HCT116 (cell line): ENCODE measurements at places on chromosomes 6 and 20.
A peak's percentile ranks its signal among the peaks of the same experiment; 100 is the strongest.

GRCh38 chr6:98925831-98926230, 21.9 kb downstream of the FBXL4 start:
- DNase-seq = no peak

DNA sequence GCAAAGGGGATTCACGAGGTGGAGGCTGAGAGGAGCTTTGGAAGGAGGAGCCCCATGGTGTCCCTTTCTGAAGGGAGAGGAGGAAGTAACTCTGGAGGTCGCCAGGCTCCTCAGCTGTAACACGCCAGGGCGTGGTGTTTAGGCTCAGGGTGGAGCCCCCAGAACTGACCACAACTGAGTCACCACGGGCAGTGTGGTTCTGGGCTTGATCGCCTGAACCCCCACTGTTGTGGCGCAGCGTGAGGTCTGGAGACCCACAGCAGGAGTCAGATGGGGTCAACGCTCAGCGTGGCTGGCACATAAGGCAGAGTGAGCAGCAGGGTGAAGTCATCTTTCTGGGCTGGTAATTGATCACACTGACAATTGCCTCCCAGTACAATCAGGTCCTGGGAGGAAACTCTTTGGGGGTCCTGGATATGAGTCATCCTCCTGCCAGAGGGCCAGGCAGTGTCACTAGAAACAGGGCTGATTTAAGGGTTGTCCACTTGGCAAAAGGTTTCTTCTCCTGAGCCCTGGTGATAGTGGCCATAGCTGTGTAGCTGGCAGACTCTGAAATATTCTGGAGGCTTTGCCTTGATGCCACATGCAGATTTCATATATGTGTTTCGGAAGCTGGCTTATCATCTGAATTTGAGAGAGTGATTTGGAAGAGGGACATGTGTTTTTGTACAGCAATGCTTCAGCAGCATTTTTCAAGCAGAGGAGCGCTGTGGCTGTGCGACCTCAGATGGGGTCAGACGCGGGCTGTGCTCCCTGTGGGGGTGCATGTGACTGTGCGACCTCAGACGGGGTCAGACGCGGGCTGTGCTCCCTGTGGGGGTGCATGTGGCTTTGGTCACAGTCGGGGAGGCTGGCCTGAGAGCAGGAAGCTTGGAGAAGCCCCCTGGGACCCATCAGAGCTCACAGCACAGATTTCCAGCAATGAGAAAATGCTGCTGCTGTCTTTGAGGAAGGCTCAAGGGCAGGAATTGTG, 50.0 kb downstream of the SYNJ2 start:
- DNase-seq = peak; percentile 54

- DNase-seq = no peak
These were observed 7.4 kb downstream of the FKBP5 start for GRCh38 chr6:35681298-35681697.

DNA sequence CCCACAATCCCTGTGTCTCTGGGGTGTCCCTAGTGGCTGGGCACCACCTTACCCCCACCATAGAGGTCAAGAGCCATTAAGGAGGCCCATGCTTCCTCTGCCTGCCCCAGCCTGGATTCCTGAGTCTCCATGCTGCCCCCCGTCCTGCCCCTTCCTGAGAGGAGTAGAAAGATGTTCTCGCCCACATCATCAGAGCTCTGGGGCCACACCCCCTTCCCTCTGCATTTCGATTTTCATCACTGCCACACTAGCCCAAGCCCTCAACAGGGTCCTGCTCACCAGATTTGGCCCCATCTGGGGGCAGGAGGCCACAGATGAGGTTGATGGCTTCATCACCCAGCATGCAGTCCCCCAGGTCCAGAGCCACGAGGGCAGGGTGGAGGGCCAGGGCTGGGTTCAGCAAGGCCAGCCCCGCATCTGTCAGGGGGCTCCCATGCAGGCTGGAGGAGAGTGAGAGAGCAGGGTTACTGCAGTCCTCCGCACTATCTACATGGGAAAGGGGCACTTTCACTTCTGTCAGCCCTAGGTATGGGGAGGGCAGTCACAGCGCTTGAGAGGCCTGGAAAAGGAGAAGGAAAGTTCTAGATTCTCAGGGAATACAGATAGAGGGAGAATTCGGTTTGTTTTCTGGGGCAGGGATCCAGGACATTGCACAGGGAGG, 1.5 kb downstream of the LRRC73 start:
- no peak for DNase-seq

- DNase-seq = no peak
These were observed 49.0 kb upstream of the TAGAP start for GRCh38 chr6:159093609-159094443.

- DNase-seq = no peak
These were observed 700.1 kb downstream of the HDGFL1 start for GRCh38 chr6:23269436-23269835.

DNA sequence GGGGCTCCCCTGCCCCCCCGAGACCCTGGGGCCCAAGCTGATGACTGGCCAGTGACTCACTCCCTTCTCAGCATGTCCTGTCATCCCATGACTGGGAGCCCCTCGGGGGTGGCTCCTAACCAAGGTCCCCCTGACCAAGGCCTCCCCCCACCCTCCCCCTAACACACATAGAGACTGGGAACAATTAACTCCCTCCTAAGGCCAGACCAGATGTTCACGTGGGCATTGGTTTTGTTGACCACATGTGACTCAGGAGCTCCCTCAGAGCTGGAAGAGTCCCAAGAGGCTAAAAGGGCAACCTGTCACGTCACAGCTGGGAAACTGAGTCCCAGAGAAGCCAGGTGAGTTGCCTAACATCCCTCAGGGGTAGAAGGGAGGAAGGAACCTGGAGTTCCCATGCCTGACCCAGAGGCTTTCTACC, 10.6 kb upstream of the CCN5 start:
- DNase-seq = no peak

DNA sequence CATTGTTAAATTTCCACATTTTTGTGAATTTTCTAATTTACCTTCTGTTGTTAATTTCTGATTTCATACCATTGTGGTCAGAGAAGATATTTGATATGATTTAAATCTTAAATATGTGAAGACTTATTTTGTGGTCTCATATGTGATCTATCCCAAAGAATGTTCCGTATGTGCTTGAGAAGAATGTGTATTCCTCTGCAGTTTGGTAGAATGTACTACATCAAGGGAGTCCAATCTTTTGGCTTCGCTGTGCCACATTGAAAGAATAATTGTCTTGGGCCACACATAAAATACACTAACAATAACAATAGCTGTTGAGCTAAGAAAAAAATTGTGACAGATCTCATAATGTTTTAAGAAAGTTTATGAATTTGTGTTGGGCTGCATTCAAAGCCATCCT, 176.2 kb upstream of the PRND start:
- no peak for DNase-seq

DNA sequence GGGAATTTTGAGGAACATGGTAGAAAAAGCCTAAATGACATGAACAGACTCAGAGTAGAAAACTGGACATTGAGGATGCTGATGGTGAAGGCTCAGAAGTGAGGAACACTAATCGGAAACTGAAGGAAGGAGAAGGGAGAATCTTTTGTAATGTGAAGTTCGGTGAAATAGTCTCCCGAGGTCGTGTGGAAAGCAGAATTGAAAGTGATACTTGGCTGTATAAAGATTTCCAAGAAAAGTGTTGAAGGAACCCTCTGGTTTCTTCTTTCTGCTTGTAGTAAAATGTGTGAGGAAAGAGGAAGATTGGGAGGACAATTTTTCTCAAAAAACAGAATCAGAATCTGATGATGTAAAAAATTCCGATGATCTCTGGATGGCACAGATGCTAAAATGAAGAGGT, 115.4 kb downstream of the LAMP5 start:
- DNase-seq = no peak

GRCh38 chr6:117346142-117346930, 79.4 kb downstream of the ROS1 start:
- DNase-seq = no peak

- DNase-seq = no peak
These were observed 4.1 kb downstream of the ZC3H12D start for GRCh38 chr6:149480502-149481280.

DNA sequence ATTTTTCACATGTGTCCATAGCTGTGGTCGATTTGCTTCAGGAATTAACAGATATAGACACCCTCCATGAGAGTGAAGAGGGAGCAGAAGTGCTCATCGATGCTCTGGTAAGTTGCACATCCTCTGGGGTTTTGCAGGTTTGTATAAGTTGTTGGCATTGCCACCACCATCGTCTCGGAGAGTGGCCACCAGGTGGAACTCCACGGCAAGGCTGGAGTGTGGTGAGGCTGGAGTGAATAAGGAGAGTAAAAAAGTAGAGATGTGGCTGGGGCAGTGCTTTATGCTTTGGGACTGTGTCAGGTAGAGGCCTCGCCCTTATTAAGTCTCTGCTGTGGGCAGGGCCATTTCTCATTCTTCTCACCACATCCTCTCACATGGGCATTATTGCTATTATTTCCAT, 63.7 kb downstream of the CTNNBL1 start:
- no peak for DNase-seq

GRCh38 chr20:12113468-12114371, 196.0 kb downstream of the BTBD3 start:
- no peak for DNase-seq

DNA sequence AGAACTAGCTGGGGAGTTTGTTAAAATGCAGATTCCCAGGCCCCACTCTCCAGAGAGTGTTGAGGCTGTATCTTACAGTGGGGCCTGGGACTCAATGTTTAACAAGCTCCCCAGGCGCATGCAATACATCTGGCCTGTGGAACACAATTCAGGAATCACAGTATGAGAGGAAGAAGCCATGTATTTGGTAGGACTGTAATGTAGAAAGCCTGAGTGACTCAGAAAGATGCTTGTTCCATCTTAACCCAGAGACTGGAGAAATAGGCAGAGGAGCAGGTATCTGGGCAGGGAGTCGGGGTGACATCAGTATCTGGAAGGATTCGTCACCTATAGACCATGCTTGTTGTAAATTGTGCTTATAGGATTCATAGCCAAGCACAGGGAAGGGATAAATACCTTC, 90.5 kb downstream of the UNC5CL start:
- no peak for DNase-seq

DNA sequence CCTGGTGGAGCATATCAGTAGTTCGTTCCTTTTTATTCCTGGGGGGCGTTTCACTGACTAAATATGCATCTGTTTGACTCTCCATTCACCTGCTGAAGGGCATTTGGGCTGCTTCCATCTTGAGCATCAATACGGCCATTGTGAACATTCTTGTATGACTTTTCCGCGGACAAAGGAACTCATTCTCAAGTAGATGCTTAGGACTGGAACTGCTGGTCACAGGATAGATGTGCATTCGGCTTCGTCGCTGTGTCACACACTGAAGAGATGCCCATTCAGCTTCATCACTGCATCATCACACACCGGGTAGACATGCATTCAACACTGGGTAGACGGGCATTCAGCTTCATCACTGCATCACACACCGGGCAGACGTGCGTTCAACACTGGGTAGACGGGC, 95.3 kb downstream of the TAF4 start:
- DNase-seq = no peak

- DNase-seq = no peak
These were observed 87.0 kb upstream of the NFATC2 start for GRCh38 chr20:51629399-51630058.

- DNase-seq = no peak
These were observed 13.1 kb downstream of the ACSS1 start for GRCh38 chr20:25044660-25045342.

DNA sequence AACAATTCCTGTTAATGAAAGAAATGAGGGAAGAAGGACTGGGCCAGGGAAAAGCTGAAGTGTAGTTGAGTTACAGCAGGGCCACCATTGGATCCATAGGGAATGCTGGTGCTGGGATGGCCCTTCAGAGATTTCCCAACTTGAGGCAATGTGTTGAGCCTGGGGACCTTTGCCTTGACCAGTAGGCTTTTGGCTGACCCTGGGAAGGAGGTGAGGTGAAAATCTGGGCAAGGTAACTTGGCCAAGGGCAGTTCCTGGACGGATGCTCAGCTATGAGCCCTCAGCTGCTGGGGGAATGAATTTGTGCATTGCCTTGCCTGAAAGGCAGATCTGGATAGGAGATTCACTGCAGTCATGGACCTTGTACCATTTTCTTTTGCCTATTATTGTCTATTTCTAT, 20.4 kb downstream of the UTRN start:
- no peak for DNase-seq

DNA sequence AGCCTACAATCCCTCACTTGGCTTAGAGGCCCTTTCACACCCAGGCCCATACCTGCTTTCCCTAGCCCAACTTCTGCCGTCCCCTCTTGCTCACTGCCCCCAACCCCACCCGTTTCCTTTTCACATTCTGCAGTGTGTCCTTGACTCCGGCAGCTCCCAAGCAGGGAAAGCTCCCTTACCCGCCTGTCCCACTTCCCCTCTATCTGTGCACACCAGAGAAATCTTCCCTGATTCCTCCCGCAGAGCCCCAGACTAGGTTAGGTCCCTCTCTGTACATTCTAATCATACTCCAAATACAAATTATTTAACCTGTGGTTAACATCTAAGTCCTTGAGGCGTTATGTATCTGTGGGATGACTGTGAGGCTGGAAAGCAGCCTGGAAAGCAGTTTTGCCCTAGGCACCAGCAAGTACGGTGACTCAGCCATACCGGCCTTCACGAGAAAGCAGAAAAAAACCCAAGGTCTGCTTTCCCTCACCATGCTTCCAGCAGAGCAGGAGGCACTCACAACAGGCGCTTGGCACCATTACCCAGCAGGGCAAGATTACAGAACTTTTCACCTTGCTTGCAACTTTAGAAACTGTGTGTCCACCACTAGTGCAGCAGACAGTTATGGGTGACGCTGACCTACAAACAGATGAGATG, 22.3 kb downstream of the ELOVL5 start:
- DNase-seq = peak; percentile 85

DNA sequence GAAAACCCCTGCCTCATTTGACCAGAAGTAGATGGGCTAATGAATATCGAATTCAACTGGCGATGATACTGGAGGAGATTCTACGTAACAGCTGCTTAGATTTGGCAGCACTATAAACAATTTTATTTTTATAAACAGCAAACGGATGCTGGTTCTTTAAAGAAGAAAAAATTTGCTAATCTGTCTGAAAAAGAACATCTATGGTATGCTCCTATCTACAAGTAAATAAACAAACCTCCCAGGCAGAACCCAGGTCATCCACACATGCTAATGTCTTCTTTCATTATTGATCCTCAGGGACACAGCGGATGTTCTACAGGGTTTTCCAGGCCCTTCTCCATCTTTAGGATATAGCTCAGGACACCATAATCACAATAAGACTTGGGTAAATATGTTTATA, 291.3 kb downstream of the ALDH8A1 start:
- DNase-seq = no peak

GRCh38 chr6:47252633-47253032, 57.1 kb downstream of the TNFRSF21 start:
- DNase-seq = no peak

DNA sequence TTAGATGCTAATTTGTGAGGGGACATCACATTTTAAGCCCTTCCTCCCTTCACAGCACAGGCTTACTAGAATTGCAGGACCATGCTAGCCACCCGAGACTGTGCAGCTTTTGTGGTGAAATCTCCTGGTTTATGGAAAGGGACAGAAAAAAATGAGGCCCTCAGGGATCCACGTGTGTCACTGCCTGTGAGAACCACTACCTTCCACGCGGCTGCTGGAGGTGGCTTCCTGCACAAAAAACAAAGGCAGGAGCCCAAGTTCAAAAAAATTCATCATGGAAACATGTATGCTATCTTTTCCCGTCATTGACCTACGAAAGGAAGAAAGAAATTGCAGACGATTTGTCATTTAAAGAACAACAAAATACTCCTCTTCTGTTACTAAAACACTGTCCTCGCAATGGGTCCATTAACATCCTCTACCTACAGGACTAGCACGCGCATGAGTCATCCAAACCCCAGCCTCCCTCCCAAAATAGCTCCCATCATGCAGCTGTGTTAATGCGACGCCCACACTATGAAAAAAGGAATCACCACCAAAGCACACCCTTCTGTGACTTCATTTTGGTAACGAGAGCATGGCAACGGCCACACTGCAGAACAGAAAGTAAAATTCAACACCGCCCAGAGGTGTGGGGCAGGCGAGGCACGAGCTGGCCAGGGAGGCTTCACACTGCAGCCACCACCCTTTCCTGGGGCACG, 45.7 kb downstream of the RAMACL start:
- DNase-seq = no peak
